Activated gamma-delta T cell (primary cell): ENCODE measurements at places on chromosomes 2 and 18.

GRCh38 chr2:105827351-105828096 is 82.8 kb downstream of the NCK2 start:
- DNase-seq = no peak

GRCh38 chr2:166234112-166234846 is 106.5 kb upstream of the SCN1A start:
- DNase-seq = no peak

- DNase-seq = no peak
Measured at GRCh38 chr2:34663314-34663713, 1064.2 kb upstream of the FAM98A start.

- DNase-seq = no peak
Measured at GRCh38 chr2:65366595-65367125, 65.7 kb downstream of the SPRED2 start.

GRCh38 chr18:50745945-50746344 is 73.9 kb downstream of the MRO start:
- no peak for DNase-seq

DNA sequence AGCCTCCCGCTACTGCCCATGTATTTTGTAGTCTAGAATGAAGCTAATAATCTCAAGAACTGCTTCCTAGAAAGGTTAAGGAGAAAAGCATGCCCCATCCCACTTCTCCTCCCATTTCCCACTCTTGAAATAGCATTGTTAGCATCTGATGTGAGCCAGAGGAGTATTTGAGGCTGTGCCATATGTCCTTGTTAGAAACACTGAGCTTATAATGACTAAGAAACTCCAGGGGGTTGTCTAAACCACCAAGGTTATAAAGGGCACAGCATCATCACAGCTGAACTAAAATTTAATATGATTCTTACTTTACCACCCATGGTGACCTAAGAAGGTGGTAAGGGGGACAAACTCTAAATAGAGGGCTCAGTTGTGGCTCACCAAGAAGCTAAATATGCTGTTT is 16.6 kb downstream of the TSPYL6 start:
- no peak for DNase-seq

GRCh38 chr2:238868616-238869292 is 20.9 kb downstream of the TWIST2 start:
- DNase-seq = no peak

DNA sequence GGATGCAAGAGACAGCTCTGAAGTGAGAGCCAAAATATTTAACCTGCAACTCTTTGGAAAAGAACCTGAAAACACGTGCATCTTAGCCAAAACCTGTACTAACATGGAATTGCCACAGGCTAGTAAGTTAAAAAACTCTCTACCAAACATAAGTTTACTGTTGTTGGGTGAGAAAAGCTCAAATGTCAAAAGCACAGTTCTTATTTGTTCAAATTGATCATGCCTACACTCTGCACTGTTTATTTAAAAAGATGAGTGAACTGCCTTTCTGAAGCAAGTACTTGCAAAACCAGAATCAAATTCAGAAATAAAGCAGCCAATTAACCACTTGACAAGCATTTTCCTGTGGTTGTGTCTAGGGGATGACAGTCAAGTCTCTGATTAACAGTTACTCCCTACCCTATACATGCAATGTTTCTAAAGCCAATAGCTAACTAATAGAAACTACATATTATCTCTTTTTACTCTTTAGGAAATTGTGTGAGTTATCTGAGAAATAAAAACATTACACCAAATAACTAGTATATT is 5.6 kb downstream of the IKZF2 start:
- no peak for DNase-seq

GRCh38 chr2:220748875-220749479 is 823.1 kb downstream of the EPHA4 start:
- no peak for DNase-seq

GRCh38 chr18:58668897-58669296 is 2.4 kb upstream of the MALT1 start:
- DNase-seq = no peak

- DNase-seq = no peak
Measured at GRCh38 chr2:88263861-88264260, 93.7 kb downstream of the THNSL2 start.

DNA sequence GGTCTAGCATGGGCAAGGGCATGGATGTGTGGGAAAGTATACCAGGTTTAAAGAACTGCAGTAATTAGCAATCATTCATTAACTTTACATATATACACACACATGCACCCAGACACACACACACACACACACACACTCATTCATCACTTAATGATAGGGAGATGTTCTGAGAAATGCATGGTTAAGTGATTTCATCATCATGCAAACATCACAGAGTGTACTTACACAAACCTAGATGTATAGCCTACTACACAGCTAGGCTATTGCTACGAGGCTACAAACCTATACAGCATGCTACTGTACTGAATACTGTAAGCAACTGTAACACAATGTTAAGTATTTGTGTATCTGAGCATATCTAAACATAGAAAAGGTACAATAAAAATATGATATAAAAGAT is 83.6 kb downstream of the COLEC12 start:
- DNase-seq = no peak

- DNase-seq = no peak
Measured at GRCh38 chr2:174794851-174795374, 30.6 kb upstream of the CHRNA1 start.

DNA sequence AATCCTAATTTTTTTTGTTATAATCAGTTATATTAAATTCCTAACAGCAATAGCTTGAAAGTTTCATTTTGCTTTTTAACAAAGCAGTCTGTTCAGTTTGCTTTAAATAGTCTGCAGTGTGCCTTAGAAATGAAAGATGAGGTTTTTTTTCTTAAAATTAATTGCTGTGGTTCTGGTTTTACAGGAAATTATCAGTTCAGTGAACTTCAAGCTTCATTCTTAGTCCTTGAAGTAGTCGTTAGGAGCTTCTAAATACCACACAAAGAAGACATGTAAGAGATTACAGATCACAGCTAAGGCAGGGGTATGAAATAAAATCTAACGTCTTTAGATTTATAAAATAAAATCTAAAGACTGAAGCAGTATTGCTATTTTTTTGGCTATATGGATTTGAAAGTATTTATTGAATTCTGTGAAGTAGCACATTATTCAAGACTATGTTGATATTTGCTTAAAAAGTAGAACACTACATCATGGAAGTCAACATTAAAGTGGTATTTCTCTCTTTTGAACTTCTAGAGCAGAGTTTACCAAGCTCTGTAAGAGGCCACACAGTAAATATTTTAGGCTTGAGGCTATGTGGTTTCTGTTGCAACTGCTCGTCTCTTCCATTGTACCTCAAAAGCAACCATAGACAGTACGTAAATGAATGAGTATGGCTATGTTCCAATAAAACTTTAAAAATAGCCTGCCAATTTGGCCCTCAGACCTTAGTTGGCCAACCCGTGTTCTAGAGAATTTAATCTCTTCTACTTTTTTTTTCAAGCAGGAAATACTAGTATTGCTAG is 81.5 kb upstream of the STON1 start:
- no peak for DNase-seq

GRCh38 chr18:24936691-24937090 is 415.3 kb downstream of the ZNF521 start:
- no peak for DNase-seq

DNA sequence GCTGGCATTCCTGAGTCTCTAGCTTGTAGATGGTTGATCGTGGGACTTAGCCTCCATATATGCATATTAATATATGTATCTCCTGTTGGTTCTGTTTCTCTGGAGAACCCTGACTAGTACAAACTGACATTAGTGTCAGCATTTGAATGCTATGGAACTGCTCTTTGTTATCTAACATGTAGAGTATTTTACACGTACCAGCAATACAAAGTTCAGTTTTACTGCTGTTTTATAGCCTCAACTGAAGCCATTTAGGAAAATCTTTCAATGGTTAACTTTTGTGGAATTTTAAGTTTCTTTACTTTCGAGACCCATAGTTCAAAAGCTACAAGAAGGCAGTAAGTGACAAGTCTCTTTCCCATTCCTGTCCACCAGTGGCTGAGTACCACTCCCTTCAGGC is 418.4 kb downstream of the NUP35 start:
- DNase-seq = no peak

- no peak for DNase-seq
Measured at GRCh38 chr18:51160646-51161045, 36.8 kb downstream of the MEX3C start.

GRCh38 chr2:120301284-120301683 is 44.7 kb upstream of the INHBB start:
- DNase-seq = no peak

DNA sequence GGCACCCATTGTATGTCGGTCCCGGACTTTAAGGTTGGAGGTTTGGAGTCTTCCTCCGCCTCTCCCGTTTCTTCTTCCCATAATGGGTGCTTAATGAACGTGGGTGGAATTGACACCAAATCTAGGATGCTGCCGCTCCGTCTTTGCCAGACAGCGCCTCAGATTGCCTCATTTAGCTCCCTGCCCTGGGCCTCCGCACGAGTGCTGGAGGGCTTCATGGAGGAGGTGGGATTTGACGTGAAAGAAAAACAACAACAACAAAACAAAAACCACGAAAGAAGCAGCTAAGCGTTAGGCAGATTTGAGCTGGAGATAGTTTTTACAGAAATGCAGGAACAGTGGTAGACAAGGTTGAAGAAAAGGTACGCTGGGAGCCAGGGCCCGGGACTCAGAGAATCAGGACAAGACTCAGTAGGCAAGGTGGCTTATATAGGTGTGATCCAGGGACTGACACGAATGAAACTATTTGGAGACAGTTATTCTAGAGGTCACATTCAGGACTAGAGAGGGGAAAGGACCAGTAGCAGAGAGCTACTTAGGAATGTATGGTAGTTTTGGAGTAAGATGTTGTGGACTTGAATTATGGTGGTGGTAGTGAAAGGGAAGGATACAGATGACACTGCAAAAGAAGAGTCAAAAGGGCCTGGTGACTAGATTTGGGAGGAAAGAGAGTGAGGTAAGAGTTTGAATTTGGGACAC is 605 bp downstream of the ZNF2 start:
- DNase-seq = no peak

DNA sequence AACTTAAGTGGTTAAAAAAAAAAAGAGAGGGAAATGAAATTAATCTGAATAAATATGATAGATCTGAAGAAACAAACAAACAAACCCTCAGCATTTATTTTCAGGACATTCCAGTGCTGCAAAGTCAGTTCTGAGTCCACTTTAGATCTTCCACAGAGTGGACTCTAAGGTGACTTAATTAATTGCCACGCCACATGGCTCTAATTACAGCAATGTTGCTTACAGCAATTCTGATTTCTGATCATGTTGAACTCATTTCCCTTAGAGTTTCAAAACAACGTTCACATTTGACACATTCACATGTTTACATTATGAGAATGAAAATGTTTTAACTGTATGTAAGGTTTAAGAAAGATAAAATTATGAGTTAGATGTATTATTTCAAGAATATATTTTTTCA is 38.6 kb upstream of the RASGRP3 start:
- no peak for DNase-seq

- no peak for DNase-seq
Measured at GRCh38 chr2:36982467-36982866, 16.1 kb upstream of the STRN start.

DNA sequence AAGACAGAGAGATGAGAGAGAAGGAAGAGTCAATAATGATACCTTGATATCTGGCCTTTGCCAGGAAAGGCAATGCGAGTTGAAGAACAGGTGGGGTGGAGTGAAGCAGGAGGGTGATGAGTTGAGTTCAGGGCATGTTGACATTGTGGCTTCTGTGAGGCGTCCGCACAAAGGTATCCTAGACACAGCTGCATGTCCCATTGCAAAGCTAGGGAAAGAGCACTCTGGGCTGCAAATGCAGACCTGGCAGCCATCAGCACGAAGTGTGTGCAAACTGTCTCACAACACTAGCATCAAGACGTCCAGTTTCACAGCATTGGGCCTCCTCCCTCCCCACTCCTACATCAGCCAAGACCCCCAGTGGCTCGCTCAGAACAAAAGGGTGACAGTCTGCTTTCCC is 36.1 kb downstream of the TEX51 start:
- no peak for DNase-seq

DNA sequence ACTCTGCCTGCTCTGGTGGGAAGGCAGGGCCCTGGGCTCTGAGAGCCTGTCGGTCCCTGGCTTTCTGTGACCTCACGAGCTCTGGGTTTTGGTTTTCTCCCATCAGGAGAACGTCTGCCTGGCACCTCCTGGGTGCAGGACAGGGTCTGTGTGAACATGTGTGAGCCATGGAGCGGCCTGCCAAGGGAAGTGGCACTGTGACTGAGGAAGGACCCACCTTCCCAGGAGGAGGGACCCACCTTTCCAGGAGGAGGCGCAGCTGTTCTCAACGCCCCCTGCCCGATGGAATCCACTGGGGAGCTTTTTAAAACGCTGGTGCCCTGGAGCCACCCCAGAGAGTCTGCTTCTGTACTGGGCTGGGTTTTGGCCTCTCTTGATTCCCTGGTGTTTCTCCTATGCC is 168.7 kb downstream of the GLI2 start:
- DNase-seq = no peak

GRCh38 chr2:25312958-25313710 is 28.6 kb downstream of the DNMT3A start:
- no peak for DNase-seq

- no peak for DNase-seq
Measured at GRCh38 chr2:231392431-231393148, 2.9 kb upstream of the B3GNT7 start.

DNA sequence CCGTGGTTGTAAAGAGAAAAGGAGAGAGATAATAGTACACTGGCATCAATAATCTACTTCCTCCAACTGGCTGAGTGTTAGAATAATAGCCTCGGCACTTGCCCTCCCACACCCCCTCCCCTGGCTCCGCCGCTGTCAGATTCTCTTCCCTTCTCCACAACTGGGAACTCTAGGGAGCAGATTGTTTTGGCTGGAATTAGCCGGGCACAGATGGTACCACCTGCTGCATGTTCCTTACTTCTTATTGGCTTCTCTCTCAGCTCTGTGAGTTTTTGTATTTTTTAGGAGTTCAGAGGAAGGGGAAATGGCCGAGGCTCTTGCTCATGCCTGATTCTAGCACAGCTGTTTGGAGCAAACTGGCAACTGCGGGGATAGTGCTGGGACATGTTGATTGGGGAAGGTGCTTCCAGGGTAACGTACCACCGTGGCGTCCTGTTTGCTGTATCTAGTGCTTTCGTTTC is 140.0 kb downstream of the ZEB2 start:
- no peak for DNase-seq

GRCh38 chr2:65548576-65549256 is 116.3 kb upstream of the SPRED2 start:
- no peak for DNase-seq

DNA sequence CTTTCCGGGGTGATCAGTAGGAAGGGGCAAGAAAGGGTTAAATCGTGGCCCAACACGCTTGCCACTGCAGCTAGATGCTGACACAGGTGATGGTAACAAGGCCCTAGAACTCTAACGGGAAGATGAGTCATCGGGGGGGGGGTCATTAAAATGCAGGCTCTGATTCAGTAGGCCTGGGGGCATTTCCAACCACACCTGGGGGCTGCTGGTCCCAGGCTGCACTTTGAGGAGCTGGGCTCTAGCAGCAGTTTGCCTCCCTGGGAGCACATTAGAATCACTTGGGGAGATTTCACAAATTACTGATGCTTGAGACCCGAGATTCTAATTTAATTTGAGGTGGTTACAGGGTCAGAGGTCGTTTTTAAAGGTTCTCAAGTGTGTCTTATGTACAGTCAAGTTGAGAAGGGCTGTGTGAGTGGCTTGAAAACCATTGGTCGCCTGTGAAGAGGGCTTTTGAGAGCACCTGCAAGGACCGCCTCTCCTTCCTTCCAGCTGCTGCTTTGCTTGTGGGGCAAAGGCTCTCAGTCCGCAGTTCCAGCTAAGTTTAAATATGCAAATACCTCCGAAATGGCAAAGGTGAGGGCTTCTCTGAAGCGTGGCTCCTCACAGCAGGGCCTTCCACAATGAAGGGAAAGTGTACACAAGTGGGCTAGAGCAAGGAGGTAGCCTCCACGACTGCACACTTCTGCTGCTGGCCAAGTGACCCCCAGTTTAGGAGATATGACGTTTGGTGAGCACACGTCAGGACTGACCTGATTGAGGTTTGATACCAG is 128.0 kb upstream of the MSH6 start:
- no peak for DNase-seq
